ENCODE measurements at places on chromosomes 12 and 14.

DNA sequence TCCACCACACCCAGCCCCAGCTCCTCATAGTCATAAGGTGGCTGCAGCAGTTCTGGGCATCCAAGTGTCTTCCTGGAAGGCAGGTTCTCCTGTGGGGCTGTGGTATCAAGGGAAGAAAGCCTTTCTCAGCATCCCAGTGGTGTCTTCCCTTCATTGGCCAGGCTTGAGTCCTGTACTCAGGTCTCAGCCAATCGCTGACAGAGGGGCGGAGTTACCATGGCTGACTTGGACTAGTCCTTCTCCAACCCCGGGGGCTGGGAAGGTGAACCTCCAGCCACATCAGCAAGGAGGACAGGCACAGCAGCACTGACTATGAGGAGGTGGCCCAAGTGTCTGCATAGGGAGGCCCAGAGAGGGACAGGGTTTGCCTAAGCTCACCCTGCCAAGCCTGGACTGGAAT is 64.0 kb upstream of the SLC24A4 start:
- no peak for DNase-seq

GRCh38 chr12:69440016-69440415 is 30.2 kb upstream of the FRS2 start:
- DNase-seq: no peak

DNA sequence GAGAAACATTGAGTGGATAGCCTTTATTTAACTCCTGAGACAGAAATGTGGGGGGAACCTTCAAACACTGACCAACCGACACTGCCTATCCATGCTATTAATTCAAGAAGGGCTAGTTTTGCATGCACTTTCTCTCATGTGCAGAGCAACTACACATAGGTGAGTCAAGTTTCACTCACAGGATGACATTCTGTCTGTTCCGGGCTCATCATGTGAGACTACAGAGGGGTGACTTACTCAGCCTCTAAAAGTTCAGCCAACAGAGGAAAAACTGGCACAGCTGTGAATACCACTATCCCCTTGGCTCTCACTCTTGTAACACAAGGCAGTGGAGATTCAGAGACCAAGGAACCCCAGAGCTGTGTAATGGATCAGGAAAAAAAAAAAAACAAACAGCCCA is 13.3 kb downstream of the BEST3 start:
- no peak for DNase-seq

GRCh38 chr14:72792051-72792788 is 101.7 kb downstream of the DPF3 start:
- DNase-seq: no peak
